NCI-H2081 treated with DMSO at 0.1 percent for 48 hours (cell line): ENCODE measurements at places on chromosomes 5 and 9.

GRCh38 chr5:122301016-122301415 is 11.0 kb upstream of the SNCAIP start:
- DNase-seq, result no peak

DNA sequence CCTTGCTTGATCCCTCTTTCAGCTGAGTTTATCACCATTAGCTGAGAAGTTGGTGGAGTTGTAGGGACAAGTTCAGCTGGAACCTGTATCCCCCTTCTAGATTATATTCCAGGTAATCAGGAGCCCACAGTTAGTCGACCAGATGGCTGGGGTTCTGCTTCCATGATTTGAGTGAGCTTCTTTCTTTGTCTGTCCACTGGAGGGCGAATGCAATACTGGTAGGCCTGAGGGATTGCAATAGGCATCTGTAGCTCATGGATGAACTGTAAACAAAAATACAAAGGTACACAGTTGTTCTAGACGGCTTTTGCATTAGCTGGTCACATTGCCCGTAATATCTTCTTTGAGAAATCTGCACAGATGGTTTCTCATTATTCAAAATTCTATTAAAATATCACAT is 88.9 kb downstream of the PCSK5 start:
- DNase-seq, result no peak

DNA sequence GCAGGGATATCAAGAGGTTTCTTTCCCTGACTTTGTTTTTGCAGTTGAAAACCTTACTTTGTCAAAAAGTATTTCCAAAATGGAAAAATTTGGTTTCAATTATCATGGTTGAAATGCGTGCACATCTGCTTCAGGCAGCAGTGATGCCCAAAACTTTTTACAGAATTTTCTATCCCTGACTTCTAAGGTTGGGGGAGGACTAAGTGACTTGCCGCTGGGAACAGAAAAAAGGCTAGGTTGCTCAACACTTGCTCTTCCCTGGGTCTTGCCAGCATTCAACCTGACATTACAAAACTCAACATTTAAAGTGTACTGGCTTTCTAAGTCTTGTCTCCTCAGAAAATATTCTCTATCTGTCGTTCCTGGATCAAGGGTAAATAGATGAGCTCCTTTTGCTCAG is 4.7 kb downstream of the KLHL3 start:
- no peak for DNase-seq

DNA sequence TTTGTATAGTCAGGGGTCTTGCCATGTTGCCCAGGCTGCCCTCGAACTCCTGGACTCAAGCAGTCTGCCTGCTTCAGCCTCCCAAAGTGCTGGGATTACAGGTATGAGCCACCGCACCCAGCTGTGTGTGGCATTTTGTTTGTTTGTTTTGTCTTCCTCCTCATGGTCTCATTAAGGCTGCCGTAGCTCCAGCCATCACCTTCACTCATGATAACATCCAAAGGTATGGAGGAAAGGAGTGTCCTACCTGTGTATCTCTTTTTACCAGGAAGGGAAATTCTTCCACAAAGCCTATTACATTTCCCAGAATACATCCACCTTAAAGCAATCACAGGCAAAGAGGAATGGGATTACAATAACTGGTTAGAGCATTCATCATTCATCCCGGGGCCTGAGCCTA is 27.2 kb downstream of the LSM11 start:
- no peak for DNase-seq

- DNase-seq, result no peak
These were observed 360.0 kb downstream of the HINT1 start for GRCh38 chr5:130805036-130805435.
